Activated CD4-positive, alpha-beta T cell treated with anti-CD3 and anti-CD28 coated beads, Interleukin-2, amount 50 U/mL, for 48 hours (primary cell): ENCODE measurements at places on chromosomes 4 and X.

DNA sequence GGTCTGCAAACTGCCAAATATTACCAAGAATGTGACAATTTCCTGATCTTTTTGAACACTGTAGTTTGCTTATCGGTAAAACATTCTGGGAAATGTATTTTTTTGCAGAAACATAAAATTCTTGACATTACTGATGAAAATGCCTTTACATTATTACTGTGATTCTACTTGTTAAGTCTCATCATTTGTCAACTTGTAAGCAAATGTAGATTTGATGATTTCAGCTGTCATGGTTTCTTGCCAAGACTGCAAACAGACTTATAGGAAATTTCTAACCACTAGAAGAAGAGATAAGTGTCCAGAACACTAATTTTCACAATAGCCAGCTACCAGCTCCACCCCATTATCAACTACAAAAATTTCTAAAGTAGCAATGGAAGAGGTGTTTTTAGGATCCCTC is 560.4 kb downstream of the STPG2 start:
- no peak for DNase-seq

DNA sequence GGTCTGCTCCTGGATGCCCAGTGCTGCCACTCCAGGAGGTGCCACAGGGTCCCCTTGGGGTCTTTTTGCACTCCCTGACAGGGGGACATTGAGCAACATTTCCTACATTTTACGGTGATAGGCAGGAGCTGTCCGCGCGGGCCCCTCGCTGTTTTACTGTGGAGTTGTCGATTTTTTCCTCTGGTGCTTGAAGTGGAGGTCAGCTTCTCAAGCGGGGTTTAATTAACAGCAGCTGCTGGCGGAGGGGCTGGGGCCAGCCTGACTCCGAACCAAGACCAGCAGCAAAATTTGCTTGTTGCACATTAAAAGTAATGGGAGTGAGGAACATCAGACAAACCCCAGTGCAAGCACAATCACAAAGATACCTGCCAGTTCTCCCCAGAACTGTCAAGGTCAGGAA is 13.2 kb upstream of the SH3TC1 start:
- DNase-seq = no peak

DNA sequence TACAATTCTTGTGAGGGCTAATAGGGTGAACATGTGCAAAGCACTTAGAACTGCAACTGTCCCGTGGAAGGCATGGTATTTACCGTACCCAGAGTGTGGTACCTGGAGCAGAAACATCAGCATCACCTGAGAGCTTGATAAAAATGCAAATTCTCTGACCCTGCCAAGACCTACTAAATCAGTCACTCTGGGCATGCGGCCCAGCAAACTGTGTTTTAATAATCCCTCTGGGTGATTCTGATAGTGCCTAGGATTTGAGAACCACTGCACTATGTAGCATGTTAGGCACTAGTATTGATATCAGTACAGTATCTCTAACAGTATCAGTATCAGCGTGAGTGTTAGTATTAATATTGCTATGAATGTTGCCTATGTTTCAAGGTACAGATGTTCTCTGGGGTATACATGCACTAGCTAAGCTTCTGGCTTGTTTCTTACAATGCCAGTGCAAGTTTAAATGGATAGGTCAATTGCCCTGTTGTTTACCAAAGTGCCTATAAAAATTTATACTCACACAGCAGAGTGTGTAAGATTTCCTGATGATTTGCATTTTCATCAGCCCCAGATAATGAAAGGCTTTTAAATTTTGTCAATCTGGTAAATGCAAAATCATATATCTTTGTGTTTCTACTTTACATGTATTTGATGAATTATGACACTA is 354.0 kb downstream of the HS3ST1 start:
- DNase-seq = no peak

DNA sequence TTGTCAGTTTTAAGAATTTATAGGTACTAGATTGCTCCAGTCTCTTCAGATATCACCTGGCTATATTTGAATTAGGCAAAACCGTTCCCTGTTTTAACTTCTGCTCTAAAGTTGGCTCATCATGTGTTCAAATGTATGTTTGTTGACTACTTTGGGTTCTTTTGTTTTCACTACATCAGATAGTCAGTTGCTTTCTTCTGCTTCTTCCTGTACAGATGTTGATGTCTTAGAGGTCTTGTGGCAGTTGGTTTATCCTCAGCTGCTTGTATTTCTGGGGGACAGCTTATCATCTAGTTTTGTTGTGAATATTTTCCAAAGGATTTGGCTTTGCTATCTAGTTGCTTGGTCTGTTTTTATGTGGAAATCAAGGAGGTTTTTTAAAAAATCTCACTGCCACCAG is 28.0 kb downstream of the TBC1D19 start:
- DNase-seq = no peak
